Activated T-helper 9 cell treated with anti-CD3 and anti-CD28 coated beads, Interleukin-2, amount 50 U/mL, for 16 hours (primary cell): ENCODE measurements at places on chromosomes 6 and 20.

DNA sequence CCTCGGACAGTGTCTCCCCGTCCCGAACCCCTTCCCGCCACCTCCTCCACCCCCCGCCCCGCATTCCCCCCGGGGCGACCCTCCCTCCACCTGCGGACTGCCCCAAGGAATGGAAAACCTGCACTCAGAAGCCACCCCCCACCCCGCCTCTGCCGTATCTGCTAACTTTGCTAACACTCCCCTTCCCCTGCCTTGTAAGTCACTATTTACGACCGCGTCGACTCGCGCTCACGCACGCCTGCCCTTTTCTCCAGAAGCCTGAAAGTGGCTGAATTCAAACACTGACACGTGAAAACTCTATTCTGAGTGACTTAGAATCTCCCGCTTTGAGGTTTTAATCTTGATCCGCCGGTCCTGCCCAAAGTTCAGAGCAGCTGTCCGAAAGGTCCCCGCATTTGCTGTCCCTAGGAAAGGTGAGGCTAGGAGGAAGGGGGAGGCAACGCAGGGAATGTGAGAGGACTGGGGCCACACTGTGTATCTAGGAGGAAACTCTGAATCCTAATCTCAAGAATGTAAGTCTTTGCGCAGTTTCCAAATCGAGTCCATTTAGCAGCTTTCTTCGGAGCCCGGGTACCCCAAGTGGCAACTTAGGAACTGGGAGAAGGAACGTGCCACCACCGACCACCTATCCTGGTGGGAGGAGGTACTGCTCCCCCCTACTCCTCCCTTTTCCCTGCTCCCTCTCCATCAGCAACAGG, 9.3 kb upstream of the POU3F2 start:
- no peak for DNase-seq

DNA sequence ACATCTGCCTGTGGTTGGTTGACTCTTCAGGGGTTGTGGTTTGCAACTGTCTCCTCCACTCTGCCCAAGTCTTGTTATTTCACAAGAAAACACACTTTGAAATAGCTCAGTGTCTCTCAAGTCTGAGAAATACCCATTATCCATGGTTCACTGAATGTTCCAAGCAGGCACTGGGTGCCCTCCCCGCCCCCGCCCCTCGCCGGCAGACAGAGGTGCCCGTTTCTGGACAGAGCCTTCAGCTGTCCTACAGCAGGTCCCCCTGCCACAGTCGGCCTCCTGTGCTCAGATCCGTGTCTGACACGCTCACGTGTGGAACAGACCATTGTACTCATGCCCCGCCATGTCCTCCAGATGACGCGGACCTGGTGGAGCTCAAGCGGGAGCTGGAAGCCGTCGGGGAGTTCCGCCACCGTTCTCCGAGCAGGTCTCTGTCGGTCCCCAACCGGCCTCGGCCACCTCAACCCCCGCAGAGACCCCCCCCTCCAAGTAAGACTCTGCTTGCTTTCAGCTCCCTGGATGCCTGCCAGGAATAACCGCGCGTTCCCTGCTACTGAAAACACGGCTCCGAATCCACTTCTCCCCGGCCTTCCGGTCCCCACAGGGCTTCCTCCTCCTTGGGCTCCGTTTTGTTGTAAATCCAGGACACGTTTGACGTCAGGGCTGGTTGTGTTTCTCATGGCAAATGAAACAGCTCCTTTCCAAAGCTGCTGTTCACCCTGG, 81.4 kb downstream of the SERAC1 start:
- DNase-seq = no peak

DNA sequence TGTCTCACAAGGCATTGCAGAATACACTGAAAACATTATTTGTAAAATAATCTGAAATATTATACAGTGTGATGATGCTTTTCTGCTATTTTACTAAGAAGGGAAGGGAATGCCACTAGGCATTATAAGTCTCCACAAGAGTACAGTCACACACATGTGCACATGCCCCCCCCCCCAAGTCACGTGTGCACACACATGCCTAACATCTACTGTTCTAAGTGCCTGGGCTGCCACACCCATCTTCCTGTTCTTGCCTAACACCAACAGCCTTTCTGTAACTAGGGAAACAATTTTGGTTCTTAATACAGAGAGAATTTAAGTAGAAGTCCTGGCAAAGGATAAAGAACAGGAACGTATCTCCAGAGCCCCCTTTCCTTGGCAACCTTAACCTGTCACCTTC, 58.2 kb upstream of the BCLAF1 start:
- DNase-seq = no peak

- DNase-seq = no peak
Measured at GRCh38 chr6:162907876-162908481, 180.2 kb downstream of the PACRG start.

DNA sequence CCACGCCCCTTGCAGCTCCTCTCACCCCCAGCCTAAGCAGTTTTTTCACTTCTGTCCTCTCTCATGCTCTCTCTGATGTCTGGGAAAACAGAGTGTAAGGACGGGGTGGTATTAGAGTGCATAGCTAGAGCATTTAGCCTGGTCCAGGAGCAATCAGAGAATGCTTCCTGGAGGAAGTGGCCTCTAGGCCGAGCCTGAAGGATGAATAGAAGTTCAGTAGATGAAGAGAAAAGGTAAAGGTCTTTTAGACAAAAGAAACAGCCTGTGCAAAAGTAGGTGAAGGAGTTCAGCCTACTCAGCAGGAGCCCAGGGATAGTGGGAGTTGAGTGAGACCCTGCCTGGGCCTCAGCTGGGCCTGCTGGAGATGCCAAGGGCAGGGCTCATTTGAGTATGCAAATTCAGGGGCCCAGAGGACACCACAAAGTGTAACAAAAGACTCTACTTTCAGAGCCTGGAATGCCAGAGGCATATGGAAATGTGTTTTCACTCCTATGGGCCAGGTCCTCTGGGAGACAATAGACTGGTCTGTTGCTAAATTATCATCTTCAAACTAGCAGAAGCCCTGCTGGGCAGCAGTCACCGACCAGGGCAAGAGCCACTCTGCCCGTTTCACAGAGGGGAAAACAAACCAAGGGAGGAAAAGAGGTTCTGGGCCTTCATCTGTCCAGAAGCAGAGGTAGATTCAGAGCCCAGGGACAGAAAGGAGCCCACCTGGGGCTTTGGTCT, 19.7 kb upstream of the TM9SF4 start:
- no peak for DNase-seq

- DNase-seq = no peak
Measured at GRCh38 chr20:13322621-13323020, 101.5 kb downstream of the ISM1 start.

DNA sequence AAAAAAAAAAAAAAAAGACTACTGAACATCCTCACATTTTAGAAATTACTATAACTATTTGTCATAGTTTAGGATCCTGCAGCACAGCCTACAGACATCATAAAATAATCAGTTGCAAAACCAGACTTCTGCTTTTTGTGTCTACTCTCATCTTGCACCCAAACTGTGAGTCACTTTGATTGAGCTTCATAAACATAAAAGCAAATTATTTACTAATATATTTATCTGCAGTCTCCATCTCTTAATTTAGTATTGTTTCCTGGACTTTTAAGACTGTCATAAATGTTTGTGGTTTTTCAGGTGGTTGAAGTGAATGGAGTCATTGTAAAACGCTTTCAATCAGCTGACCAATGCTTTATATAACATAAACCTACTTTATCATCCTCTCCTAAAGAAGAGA, 14.8 kb upstream of the CALHM6 start:
- DNase-seq = no peak

DNA sequence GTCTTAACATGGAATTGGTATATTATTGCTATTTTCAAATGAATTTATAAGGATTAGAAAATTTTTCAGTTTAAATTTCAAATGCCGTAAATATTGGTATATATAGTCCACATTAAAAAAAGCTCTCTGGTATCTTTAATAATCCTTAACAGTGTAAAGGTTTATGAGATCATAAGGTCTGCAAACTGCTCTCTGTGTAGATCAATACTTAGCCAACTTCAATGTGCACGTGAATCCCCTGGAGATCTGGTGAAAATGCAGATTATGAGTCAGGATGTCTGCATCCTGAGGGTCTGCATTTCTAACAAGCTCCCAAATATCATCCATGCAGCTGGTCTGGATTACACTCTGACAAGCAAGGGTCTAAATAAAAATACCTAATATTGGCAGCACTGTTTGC, 43.5 kb downstream of the LAMA4 start:
- DNase-seq = no peak

DNA sequence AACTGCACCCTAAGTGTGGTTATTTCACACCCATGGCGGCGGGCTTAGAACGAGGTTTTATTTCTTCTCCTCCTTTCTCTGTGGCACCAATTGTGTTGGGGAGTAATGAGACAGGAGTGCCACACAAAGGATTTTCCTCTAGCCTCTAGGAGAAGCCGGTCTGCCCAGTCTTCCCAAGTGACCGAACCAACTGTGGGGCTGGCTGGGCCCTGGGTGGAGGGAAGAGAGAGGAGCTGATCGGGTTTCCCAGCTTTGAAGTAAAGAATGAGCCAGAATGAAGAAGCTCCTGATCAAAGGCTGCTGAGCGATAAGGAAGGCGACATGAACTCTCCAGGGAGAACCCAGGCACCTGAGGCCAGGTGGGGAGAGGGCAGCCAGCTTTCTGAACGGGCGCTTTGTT, 616.0 kb upstream of the BTBD3 start:
- DNase-seq = no peak

- DNase-seq = no peak
Measured at GRCh38 chr6:150560004-150560883, 39.4 kb upstream of the PLEKHG1 start.

DNA sequence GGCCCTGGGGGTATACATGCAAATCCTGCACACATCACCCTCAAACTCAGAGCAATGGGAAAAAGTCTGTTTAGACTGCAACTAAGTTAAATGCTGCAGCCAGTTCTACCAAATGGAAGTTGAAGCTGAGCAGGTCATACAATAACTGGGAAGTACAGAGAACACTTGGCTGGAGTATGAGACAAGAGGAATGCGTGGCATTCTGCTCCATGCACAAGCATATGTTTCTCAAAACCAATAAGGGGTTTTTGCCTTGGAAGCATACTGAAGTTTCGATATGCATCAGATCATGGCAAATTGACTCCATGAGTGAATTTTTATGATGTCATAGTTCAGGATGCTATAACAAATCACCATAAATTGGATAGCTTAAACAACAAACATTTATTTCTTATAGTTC, 193.8 kb downstream of the COL12A1 start:
- no peak for DNase-seq

DNA sequence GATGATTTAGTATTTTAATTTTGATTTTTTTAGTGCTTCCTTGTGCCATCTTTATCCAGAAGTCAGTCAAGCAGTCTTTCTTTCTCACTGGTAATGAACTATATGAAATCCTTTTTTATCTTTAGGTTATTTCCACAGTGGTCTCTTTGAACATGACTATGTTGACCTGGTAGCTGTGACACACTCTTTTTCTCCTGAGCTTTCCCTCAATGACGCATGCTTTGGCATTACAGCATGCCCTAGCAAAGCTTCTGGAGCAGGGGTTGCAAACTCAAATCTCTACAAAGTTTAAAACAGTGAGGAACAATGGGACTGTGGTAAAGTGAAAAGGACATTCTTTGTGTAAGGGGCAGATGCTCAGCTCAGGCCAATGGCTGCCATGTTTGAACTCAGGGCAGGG, 4.5 kb upstream of the PLAGL1 start:
- no peak for DNase-seq

DNA sequence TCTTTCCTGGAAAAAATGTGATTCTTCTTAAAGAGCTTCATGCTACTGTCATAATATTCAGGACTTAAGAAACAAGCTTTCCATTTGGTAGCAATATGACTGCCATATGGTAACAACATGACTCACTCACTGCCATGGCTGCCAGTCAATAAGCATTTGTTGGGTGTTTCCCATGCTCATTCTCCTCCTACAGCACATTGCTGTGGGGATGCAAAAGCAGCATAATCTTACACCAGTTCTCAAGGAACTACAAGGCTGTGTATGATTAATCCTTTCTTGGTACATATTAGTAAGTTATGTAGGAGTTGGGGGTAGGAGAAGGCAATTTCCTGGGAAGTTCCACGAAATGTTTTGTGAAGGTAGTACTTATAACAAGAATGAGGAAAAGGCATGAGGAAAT, 76.7 kb downstream of the CEP162 start:
- no peak for DNase-seq

GRCh38 chr20:5056801-5057599, 55.7 kb upstream of the SLC23A2 start:
- DNase-seq = peak; percentile 57

DNA sequence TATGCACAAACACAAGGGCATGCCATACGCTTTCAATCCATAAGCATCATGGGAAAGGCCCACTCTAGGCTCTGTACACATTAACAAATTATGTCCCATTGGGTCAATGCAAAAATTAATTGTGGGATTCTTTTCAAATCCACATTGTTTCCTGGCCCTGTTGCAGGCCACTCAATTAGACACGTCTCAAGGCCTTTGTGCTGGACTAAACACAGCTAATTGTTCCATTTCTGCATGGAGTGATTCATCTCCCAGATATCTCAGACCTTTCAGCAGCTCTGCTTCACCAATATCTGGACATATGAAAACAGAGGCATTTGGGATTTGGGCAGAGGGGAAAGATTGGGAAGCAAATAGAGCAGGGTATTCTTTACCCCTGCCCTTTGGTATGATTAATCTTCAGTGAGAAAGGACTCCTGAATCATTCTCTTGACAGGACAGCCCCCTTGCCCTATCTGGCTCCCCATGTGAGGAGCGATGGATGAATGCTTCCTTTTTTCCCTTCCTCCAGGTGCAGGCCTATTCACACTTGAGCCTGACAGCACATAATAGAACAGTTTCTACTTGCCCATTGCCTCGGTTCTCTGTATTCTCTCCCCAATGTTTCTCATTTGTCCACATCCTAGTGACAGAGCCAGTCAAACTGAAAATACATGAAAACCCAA, 547.6 kb downstream of the HAO1 start:
- DNase-seq = no peak

DNA sequence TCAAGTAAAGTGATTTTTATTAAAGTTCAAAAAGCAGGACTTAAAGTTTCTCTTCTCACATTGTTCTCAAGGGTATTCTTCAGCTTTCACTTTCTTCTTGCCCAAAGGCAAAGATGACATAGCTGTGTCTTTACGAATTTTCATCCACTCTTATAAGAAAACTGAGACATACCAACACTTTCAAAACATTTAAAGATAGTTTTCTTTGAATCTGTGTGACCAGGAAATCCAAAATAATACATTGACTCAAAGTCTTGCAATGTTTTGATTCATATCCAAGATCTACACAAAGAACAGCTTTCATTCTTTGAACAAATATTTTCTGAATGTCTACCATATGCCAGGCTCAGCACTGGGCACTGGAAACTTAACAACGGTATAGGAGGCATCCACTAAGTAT, 117.9 kb downstream of the SIM1 start:
- no peak for DNase-seq

DNA sequence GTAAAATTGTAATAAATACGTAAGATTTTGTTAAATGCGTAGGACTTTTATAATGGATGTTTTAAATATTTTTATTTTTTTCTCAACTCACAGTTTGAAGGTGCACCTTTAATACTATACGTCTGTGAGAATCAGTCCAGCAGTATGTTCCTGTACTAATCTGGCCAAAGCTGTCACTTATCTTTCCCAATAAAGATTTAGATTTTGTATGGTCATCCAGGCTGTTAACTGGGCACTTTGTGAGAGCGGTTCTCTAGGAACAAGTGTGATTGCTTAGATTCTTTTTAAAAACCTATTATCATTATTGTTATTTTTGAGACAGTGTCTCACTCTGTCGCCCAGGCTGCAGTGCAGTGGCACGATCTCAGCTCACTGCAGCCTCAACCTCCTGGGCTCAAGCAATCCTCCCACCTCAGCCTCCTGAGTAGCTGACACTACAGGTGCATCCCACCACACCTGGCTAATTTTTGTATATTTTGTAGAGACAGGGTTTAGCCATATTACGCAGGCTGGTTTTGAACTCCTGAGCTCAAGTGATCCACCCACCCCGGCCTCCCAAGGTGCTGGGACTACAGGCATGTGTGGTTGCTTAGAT, 1.7 kb downstream of the DCBLD1 start:
- no peak for DNase-seq
